GM13977 (cell line): ENCODE measurements at places on chromosomes 2 and 18.

DNA sequence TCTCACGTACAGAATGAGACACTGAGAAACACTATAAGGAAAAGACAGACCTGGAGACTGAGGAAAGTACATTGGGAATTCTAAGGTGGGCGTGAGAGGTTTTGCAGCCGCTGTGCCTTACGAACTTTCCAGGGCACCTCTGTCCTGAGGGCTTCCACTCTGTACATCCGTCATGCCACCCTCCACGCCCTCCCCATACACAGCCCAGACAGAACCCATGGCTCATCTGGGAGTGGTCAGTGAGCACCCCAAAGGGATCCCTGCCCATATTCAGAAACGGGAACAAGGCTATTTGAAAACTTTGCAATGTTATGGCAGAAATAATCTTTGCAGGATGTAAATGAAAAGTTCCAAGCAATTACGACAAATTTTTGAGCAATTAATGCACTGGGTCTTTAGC is 95.4 kb upstream of the ZNF532 start:
- DNase-seq, result no peak

GRCh38 chr2:144659731-144660275 is 139.9 kb upstream of the ZEB2 start:
- DNase-seq, result no peak

DNA sequence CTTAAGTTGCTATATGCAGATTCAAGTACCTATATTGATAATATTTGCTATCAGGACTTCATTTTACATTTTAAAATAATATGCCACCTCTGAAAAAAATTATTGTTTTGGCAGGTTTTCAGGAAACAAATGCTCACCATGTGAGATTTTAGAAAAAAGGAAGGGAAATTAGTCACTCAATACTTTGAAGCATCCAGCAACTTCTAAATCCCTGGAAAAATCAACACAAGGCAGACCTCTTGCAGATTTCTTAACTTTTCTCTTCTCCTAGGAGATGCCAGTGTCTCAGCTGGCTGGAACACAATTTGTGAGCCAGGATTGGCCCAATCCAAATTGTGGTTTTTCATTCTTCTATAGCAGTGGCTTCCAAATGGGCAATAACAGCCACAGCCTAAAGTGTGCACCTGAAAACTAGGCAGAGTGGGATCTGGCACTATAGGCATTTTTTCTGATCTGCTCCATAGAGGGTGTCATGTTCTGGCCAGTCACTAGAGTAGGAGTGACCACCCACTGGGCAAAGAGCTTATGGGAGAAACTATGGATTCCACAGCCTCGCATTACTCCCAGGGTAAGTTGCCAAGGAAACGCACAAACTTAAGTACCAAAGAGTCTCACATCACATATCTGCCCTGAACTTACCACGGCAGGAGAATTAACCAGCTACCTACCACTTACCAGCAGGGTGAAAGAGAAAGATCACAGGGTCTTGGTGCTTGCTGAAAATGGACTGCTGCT is 28.1 kb upstream of the THOC1 start:
- DNase-seq, result no peak

GRCh38 chr2:178949584-178949983 is 100.4 kb downstream of the CCDC141 start:
- DNase-seq, result no peak

DNA sequence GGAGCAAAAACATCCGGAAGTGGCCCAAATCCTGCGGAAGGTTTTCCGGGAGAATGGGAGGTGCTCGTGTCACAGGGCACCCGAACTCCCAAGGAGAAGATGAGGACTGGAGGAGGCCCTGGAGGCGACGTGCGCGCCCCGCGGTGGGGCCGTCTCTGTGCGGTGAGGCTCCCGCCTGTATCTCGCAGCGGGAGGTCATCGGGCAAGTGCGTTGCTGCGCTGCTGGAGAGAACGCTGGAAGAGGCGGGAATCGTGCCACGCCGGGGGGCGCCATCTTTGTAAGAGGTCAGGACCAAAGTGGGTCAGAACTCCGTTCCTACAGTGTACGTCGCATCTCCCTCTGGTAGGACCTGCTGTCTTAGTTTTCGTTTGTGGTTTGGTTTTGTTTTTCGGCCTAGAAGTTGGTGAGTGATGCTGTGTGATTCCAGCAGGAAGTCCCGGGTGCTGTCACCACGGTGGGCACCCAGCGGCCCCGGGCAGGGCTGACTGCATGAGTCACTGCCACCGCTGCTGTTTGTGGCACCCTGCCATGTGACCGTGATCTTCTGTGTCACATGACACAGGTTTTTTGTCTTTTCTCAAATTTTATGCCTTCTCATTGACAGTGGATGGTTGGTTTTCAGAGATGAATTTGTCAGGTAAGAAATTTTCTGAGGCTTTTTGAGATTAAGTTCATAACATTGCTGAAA is 21.5 kb upstream of the ATP9B start:
- DNase-seq, result no peak

DNA sequence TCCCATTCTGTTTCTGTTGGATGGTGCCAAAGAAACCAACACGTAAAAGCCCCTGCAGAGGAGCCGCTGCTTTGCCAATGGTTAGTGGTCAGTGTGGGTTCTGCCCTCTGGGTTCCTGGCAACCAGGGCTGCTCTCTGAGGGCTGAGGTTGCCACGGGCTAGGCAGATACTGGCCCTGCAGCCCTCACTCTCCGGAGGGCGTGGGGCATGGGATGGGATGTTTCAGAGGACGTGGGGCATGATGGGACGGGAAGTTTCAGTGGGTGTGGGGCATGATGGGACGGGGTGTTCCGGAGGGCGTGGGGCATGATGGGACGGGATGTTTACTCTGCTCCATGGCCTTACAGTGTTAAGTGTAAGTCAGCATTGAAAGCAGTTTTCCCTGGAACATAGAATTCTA is 34.2 kb downstream of the ADI1 start:
- no peak for DNase-seq

GRCh38 chr2:216776066-216776850 is 80.9 kb upstream of the IGFBP5 start:
- no peak for DNase-seq

- no peak for DNase-seq
Measured at GRCh38 chr2:160509016-160509415, 15.4 kb upstream of the RBMS1 start.

- no peak for DNase-seq
Measured at GRCh38 chr2:40004336-40004735, 225.3 kb upstream of the THUMPD2 start.

GRCh38 chr18:74315464-74316256 is at the start of gene C18orf63:
C18orf63 (plus strand) TSS chr18:74315839; CDS start chr18:74317866, 2,027 bp downstream.
- no peak for DNase-seq

GRCh38 chr2:177164131-177164530 is 48.5 kb upstream of the HNRNPA3 start:
- DNase-seq, result no peak

DNA sequence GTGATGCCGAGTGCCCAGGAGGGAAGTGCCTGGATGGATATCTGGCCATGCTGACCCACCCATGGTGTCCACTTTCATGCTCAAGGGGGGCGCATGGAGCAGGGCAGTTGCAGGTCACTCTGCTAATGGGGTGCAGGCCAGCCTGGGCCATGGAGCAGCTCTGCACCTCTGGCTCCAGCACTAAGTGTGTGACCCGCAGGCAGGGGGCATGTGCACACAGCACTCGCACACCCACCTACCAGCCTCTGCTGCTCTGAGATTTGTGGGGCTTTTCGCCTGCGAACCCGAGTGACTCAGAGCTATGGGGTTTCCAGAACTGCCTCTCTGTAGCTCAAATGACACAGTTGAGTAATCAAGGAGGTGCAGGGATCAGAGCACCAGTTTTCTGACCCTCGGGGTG is 66.2 kb downstream of the CYP26B1 start:
- DNase-seq, result no peak

GRCh38 chr2:203656522-203657287 is 49.7 kb upstream of the CD28 start:
- DNase-seq, result no peak

GRCh38 chr18:9416563-9417072 is 58.7 kb upstream of the RALBP1 start:
- no peak for DNase-seq

DNA sequence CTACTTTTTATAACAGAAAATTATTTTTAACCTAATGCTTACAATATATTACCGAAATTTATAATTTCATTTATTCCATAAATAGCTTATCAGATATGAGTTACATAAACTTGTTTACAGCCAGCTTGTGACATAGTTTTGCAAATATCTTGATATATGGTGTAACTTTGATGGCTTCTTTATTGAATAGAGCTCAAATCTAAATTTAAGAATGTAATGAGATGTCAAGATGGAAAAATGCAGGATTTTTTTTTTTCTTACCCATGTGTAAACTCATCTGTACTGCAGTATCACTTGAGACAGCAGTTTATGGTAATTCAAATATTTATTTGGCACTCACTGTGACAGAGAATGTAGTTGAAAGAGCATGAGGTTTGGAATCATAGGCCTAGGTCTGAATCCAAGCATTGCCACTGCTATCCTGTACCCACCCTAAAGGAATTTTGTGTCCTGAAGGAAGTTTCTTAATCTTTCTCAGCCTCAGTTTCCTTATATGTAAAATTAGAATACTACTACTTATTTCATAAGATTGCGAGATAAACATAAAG is 3.8 kb downstream of the CREB1 start:
- DNase-seq, result no peak

DNA sequence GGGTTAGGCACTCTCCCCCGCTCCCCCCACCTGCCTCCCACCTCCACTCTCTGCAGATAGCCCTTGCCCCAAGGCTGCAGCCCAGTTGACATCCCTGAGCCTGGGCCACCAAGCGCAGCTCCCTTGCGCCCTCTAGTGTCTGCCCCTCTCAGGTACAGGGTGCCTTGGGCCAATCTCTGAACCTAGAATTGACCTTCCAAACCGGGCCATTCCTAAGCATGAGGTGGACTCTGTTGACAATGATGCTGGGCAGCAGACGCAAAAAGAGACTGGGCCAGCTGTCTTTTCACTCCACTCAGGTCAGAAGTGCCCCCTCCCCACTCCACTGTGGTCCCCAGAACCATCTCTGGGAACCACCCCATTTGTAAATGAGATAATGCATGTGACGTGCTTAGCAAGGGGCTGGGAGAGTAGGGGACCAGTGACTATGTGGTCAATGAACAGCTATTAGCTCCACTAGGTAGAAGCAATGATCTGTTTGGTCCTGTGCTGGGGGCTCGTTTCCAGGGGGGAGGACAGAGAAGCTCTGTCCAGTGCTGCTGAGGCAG is 43.3 kb upstream of the PLB1 start:
- peak; percentile 67 for DNase-seq

DNA sequence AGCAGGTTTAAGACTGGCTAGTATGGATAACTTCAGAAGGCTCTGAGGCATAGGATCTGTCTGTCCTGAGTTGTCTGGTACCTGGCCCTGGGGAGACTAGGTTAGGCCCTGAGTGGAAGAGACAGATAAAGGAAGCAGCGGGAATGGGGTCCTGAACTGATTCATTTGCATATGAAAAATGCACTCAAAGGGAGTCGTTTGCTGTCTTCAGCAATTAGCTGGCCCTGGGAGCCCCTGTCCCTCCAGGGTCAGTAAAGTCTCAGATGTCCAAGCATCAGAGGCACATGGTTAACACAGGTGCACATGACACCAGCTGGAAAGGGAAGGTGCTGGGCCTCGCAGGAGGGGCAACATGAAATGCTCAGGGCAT is 172.4 kb downstream of the ACOXL start:
- peak; percentile 12 for DNase-seq
